ENCODE measurements at places on chromosomes 1 and 21. TPM values are rescaled to one million over a fixed set of nuclear protein-coding genes. Genes with fewer than 3 reads are reported as not detected.

Gene ALG14
- 0.97 TPM for total RNA-seq

- H3K4me3 ChIP-seq = no peak overlapping the region
- H3K27ac ChIP-seq = no peak overlapping the region
- H3K4me1 ChIP-seq = no peaks in the 10 kb centered on the region
- no peaks in the 10 kb centered on the region for H3K27me3 ChIP-seq
These were observed 22.5 kb upstream of the KCTD3 start for GRCh38 chr1:215544566-215544965.

GRCh38 chr1:156480016-156480370, 20.6 kb downstream of the MEF2D start:
- no peaks in the 10 kb centered on the region for H3K4me1 ChIP-seq
- DNase-seq = no peak
- no peaks in the 10 kb centered on the region for H3K27me3 ChIP-seq
- H3K27ac ChIP-seq = no peak overlapping the region

DNA sequence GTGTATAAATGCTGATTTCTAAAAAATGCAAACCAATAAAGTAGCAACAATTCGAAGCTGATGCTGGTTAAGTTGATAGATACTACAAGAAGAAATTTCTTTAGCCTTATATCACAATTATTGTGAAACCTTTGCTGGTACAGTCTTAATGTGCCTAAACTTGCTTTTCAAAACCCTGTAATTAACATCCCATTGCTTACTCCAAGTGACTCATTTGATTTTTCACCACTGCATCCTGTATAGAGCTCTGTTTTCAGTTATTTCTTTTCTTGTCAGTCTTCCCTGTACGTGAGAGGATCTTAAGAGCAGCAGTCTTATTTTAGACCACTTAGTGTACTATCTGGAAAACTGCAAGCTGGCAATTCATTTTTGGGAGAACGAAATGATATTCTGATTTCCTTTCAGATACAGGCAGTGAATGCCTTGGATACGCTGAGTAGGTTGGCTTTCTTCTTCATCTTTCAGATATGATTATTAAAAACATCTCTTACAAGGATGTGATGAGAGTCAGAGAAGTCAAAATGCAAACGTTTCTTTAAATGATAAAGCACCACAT, 210.3 kb downstream of the KCTD3 start:
- no peak overlapping the region for H3K4me3 ChIP-seq
- no peaks in the 10 kb centered on the region for H3K4me1 ChIP-seq
- peaks cover 64% of the 10 kb centered on the region for H3K27me3 ChIP-seq
- no peaks in the 10 kb centered on the region for H3K36me3 ChIP-seq
- H3K27ac ChIP-seq = no peak overlapping the region
- DNase-seq = no peak

- H3K27ac ChIP-seq = no peak overlapping the region
- H3K4me1 ChIP-seq = peaks cover 6% of the 10 kb centered on the region
- no peak overlapping the region for H3K4me3 ChIP-seq
- H3K27me3 ChIP-seq = no peaks in the 10 kb centered on the region
- DNase-seq = no peak
These were observed 62.8 kb downstream of the ZFYVE9 start for GRCh38 chr1:52204696-52205095.

Gene NIBAN1
- 25.9 TPM for total RNA-seq

DNA sequence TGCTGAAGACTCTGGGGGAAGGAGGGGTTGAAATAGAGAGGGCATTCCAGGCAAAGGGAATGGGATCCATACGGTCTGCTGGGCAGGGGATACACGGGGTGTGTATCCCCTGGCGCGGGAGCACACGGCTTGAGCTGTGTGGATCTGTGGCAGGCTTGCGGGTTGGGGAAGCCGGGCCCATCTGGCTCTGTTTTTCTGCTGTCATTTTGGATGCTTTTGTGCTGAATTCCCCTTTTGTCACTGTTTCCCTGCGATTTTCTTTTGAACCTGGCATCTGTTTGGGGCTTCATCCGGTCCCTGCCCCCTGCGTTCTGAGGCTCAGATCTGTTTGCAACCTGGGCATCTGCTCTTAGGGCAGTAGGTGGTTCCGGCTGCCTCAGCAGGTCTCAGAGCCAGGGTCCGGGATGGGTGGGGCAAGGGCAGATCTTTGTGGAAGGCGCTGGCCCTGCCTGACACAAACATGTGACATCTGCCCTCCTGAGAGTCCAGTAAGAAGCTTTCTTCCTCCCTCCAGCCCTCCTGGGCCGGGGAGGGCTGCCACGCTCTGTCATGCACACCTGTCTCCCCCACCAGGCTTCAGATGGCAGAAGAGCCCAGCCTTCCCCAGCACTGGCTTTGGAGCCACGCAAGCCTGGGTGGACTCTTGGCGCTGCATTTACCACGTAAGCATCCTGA, 84.0 kb downstream of the IGSF21 start:
- no peaks in the 10 kb centered on the region for H3K36me3 ChIP-seq
- H3K4me3 ChIP-seq = no peak overlapping the region
- H3K27me3 ChIP-seq = peaks cover 21% of the 10 kb centered on the region
- H3K27ac ChIP-seq = no peak overlapping the region
- no peaks in the 10 kb centered on the region for H3K4me1 ChIP-seq
- DNase-seq = no peak

Gene SMIM11
- total RNA-seq = 3.5 TPM

- no peak overlapping the region for H3K4me3 ChIP-seq
- H3K36me3 ChIP-seq = no peaks in the 10 kb centered on the region
- peak; percentile 18 for DNase-seq
- no peaks in the 10 kb centered on the region for H3K4me1 ChIP-seq
These were observed 18.9 kb downstream of the SPATA46 start for GRCh38 chr1:162357681-162358266.

DNA sequence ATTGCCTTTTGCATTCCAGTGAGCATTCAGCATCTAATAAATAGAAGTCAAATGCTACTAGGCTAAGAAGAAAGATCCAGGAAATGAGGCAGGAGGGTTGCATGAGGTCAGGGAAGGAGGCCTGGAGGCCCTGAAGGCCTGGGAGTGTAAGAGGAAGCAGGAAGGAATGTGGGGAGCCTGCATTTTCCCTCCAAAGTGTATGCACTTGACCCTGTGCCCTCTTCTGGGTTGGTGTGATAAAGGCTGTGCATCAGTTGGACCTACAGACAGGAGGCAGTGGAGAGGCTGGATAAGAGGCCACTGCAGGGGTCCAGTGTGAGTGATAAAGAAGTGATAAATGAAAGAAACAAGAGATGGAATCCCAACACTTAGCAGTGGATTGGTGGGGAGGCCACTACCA, 20.4 kb downstream of the KIAA1614 start:
- DNase-seq = no peak
- H3K4me1 ChIP-seq = peaks cover 3% of the 10 kb centered on the region
- H3K27ac ChIP-seq = no peak overlapping the region
- no peaks in the 10 kb centered on the region for H3K27me3 ChIP-seq
- peaks cover 13% of the 10 kb centered on the region for H3K36me3 ChIP-seq
- no peak overlapping the region for H3K4me3 ChIP-seq

DNA sequence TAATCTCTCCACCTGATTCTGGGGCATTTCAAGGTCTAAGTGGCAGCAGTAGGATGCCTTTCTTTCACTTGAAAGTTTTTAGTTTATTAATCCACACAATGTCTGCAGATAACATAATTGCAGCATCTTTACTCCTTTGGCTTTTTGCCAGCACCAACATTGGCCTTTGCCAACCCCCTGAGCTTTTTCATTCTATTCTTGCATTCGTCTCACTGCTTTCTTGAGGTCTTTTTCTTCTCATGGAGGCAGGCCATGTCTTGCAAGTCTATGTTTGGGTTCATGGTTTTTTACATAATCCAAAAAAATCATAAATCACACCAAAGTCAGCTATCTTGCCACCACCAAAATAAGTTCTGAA, 30.4 kb upstream of the COG2 start:
- no peaks in the 10 kb centered on the region for H3K4me1 ChIP-seq
- no peak for DNase-seq
- H3K36me3 ChIP-seq = no peaks in the 10 kb centered on the region
- no peak overlapping the region for H3K4me3 ChIP-seq
- H3K27me3 ChIP-seq = no peaks in the 10 kb centered on the region
- no peak overlapping the region for H3K27ac ChIP-seq

- no peaks in the 10 kb centered on the region for H3K27me3 ChIP-seq
- no peak for DNase-seq
- no peaks in the 10 kb centered on the region for H3K36me3 ChIP-seq
- no peak overlapping the region for H3K27ac ChIP-seq
- H3K4me1 ChIP-seq = peaks cover 31% of the 10 kb centered on the region
These were observed 162.6 kb downstream of the RHOU start for GRCh38 chr1:228897901-228898300.

- no peak for DNase-seq
- peaks cover 2% of the 10 kb centered on the region for H3K36me3 ChIP-seq
- H3K27ac ChIP-seq = no peak overlapping the region
- H3K4me1 ChIP-seq = no peaks in the 10 kb centered on the region
- no peak overlapping the region for H3K4me3 ChIP-seq
These were observed 7.0 kb downstream of the GPR37L1 start for GRCh38 chr1:202129453-202130296.

GRCh38 chr1:157407917-157408525, 144.3 kb downstream of the FCRL5 start:
- no peak overlapping the region for H3K4me3 ChIP-seq
- H3K27me3 ChIP-seq = no peaks in the 10 kb centered on the region
- H3K36me3 ChIP-seq = no peaks in the 10 kb centered on the region
- no peak overlapping the region for H3K27ac ChIP-seq
- no peak for DNase-seq
